ENCODE measurements at places on chromosomes 12 and 14.

GRCh38 chr12:118680356-118680963 is 300.9 kb upstream of the SRRM4 start:
- DNase-seq: peak; percentile 9

DNA sequence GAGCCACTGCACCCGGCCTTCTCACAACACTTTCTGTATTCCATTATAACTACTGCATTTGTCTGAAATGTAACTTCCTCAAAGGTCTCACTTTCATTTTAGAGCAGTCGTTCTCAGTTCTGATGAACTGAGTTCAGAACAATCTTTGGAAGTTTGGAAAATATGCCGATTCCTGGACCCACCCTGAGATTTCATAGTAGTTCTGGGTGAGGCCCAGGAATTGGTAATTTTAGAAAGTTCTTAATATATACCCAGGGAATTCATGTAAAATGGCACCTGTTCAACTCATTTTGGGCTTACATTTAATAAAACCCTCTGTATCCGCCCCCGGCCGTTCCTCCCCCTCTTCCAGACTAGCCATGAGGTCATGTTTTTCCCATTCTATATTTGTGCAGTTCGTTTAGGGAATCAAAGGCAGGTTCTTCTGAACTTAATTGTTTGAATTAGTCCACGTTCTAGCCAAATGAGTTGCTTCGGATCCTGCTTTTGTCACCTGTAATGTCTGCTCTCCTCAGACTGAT is 5.9 kb downstream of the GSG1 start:
- DNase-seq: peak; percentile 52

GRCh38 chr12:130162745-130163460 is 639 bp downstream of the FZD10 start:
- peak; percentile 70 for DNase-seq

GRCh38 chr12:123519141-123520001 is 14.1 kb downstream of the RILPL1 start:
- peak; percentile 27 for DNase-seq

DNA sequence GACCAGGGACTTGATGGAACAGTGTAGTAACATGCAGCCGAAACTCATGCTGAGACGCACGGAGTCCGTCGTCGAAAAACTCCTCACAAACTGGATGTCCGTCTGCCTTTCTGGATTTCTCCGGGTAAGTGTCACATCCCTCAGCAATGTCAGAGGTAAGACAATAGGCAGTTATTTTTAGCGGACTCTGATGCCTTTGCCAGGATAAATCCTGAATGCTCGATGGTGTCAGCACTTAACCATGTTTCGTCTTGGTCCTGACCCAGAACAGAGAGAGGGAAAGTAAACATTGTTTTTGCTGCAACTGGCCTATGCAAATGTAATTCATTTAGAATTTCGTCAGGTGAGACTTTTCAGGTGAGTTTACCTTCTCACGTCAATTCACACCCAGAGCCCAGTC is 112.3 kb downstream of the PLXNC1 start:
- DNase-seq: no peak

DNA sequence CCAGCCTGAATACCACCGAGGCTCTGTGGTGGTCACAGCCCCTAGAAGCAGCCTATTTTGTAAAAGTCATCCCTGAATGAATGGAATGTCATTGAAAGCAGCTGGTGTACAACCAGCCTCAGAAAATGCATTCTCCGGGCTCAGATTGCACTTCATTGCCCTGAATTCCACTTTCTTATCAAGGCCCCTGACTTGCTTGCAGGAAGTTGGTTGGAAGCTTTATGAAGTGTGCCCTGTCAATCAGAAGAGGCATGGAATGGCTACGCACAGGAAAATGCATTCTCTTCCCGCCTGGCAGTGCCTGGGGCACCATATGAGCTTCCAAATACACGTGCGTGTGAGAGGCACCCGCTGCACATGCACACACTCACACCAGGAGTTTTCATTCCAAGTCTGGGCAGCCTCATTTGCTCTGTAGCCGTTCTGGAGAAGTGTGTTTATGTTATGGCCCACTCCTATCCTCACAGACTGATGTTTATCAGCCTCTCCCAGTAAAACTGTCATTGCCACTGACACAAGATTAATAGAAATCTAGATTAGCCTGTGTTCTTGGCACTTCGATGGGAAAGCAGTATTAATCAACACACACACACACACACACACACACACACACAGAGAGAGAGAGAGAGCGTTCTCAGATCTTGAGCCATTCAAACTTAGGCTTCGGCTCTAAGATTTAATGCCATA is 63.9 kb downstream of the NUAK1 start:
- DNase-seq: no peak

DNA sequence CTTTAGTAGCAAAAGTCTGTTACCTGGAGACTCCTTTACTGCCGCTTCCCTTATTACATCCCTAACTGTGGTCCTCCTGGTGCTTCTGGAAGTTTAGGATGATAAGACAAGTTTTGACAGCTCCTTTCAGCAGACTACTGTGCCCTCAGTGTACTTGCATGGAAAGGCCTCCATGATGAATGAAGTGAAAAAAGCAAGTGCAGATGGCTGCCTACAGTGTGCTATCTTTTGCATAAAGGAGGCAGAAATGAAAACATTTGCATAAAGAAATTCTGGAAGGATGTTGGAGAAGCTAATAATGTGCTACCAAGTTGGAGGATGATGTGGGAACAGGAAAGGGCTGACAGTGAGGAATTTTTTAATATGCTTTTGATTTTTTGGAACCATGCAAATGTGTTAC is 4.5 kb downstream of the TCTN2 start:
- DNase-seq: no peak

DNA sequence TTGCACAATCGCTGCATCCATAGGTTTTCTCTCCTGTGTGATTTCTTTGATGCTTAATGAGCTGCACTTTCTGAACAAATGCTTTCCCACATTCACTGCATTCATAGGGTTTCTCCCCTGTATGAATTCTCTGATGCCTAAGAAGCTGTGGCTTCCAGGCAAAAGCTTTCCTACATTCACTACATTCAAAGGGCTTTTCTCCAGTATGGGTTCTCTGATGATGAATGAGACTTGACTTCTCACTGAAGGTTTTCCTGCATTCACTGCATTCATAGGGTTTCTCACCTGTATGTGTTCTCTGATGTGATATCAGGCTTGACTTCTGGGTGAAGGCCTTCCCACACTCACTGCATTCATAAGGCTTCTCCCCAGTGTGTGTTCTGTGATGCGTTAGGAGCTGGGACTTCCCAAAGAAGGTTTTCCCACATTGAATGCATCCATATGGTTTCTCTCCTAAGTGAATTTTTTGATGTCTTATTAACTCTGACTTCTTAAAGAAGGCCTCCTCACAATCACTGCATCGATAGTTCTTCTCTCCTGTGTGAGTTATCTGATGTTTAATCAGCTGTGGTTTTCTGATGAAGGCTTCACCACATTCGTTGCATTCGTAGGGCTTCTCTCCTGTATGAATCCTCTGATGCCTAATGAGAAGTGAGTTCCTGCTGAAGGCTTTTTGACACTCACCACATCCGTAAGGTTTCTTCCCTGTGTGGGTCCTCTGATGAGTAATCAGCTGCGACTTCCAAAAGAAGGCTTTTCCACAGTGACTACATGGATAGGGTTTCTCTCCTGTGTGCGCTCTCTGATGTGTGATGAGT is 30.3 kb downstream of the ZNF605 start:
- DNase-seq: peak; percentile 29

DNA sequence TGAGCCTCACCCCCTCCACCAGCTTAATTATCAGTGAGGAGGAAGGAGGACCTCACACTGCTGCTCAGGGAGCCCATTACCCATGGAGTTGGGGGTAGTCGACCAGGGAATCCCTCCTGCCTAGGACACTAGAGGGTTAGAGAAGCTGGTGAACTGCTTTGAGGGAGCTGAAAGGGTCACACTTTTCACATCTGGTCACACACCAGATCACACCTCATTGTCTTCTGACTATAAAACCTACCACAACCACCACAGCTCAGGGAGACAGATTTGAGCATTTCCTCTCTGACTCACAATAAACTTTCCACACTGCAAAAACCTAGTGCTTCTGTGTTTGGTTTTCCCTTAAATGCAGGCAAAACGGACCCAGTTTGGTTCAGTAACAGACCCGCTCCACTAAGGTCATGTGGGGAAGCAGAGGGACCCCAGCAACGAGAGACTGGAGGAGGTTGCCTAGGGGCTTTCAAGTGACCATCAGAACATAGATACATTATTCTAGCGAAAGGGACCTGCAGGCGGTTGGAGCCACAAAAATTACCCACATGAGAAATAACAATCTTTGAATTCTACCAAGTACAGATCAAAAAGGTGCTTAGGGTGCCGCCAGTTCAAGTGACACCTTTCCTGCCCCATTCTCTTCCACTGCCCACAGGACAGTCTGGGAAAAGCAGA is 151.4 kb upstream of the AVPR1A start:
- DNase-seq: no peak

- DNase-seq: peak; percentile 98
Measured at GRCh38 chr12:1804545-1805332, 15.6 kb upstream of the LRTM2 start.

GRCh38 chr12:76687981-76688380 is 75.9 kb upstream of the ZDHHC17 start:
- DNase-seq: no peak

DNA sequence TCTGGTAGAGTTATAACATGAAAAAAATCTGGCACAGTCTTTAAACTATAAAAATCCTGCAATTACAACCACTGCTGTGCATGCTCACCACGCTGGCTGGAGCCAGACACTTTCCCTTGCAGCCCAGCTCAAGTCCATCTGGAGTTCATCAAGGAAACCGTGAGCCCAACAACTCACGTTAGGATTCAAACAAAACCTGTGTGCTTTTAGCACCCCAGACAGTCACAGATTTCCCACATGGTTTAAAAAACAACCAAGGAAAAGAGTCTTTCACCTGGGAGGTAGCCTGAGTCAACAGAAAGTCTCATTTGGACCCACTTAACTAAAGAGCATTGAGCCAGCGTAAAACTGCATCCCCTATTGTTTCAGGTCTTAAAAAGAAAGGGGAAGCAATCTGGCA is 4.7 kb downstream of the LRIG3 start:
- peak; percentile 72 for DNase-seq

GRCh38 chr12:53191096-53191884 is 10.6 kb upstream of the CSAD start:
- no peak for DNase-seq

GRCh38 chr14:58788655-58789503 is 151.1 kb downstream of the DACT1 start:
- DNase-seq: no peak

GRCh38 chr12:66438601-66439000 is 136.3 kb downstream of the HELB start:
- DNase-seq: peak; percentile 18

DNA sequence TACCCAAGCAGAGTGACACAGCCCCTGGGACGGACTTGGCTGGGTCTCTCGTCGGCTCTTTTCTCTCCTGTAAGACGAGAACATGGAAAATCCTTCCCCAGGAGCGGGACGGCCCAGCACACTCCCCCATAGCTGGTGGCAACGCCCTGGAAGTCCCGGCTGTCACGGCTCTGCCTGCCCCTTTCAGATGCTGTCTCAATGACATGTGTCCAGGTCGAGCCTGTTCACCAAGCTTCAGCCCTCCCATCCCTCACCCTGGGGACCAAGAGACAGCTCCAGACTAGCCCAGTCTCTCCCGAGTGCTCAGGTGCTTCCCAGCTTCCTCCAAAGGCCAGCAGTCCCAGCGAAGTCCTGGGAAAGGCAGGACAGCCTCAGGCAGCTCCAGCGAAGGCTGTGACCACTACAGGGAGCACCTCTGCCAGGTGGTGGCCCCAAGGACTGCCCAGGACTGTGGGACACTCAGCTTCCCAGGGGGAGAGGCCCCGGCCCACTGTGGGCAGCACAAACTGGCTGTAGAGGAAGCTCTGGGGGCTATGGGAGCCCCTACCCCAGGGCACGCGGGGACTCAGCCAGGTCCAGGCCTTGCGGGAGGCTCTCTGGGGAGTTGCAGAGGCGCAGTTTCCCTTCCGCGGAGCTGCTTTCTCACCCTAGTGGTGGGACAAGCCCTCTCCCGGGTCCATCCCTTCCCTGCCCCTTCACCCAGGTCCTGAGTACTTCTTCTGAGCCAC is 33.6 kb downstream of the TNFAIP2 start:
- DNase-seq: no peak

- DNase-seq: peak; percentile 74
Measured at GRCh38 chr12:4441355-4442335, 4.0 kb downstream of the FGF6 start.

GRCh38 chr14:103286968-103287850 is 46.8 kb upstream of the EIF5 start:
- DNase-seq: no peak

- no peak for DNase-seq
Measured at GRCh38 chr14:23984891-23985602, 3.7 kb upstream of the DHRS4L2 start.

DNA sequence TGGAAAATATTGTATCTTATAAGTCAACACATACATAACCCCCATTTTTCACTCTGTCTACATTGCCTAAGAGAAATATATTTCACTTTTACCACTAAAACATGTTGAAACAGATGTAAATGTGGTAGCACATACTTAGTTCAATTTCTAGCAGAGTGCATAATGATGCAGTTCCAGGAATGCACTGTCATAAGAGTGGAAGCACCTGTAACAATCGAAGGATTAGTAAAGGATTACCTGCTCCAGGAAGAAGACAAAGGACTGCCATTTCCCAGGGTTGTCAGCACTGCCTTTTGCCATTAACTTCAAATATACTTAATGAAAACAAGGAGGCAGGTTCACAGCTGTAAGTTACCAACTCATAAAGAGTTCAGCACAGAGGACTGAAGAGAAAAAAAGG is 24.6 kb downstream of the DAD1 start:
- DNase-seq: peak; percentile 10

DNA sequence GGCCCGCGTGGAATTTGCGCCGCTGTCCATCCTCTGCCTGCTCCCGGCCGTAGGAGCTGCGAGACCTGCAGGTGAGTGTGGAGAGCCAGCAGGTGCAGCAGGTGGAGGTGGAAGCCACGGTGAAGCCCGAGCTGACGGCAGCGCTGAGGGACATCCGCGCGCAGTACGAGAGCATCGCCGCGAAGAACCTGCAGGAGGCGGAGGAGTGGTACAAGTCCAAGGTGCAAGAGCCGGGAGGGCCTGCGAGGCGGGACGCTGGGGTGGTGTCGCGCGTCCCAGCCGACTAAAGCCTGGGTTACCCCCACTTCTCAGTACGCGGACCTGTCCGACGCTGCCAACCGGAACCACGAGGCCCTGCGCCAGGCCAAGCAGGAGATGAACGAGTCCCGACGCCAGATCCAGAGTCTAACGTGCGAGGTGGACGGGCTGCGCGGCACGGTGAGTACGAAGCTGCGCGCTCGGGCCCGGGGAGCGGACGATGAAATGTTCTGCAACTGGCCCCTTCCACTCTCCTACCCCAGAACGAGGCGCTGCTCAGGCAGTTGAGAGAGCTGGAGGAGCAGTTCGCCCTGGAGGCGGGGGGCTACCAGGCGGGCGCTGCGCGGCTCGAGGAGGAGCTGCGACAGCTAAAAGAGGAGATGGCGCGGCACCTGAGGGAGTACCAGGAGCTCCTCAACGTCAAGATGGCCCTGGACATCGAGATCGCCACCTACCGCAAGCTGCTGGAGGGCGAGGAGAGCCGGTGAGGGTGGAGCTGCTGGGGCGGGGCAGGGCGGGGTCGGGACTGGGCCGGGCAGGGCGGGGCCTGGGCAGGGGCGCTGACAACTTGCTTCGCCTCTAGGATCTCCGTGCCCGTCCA is 2.1 kb downstream of the PRPH start:
- peak; percentile 90 for DNase-seq
